Omental fat pad (tissue), 4 donors: ENCODE measurements at places on chromosomes 11 and 22.

GRCh38 chr11:104872393-104872792 lies 25.9 kb downstream of the CASP12 start:
- DNase-seq: no peak

DNA sequence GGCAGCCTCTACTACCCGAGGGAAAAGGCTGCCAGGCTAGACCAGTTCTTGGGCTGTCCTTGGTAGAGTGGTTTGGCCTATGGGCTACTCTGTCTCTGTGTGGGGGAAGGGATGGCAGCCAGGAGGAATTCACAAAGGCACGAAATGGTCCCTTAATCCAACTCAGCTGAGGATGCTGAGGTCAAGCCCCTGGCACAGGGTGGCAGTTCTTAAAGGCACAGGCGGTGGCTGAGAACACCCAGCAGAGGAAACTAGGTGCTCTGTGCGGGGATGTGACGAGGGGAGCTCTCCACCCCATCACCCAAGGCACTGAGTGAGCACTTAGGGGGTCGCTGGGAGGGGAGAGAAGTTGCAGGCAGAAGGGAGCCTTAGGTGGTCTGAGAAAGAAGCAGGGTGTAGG lies at the start of gene MFRP:
MFRP (minus strand) TSS at position 101 of the 400 bp plus-strand sequence. CDS start 192 bp downstream, outside the sequence.
- no peak for DNase-seq

DNA sequence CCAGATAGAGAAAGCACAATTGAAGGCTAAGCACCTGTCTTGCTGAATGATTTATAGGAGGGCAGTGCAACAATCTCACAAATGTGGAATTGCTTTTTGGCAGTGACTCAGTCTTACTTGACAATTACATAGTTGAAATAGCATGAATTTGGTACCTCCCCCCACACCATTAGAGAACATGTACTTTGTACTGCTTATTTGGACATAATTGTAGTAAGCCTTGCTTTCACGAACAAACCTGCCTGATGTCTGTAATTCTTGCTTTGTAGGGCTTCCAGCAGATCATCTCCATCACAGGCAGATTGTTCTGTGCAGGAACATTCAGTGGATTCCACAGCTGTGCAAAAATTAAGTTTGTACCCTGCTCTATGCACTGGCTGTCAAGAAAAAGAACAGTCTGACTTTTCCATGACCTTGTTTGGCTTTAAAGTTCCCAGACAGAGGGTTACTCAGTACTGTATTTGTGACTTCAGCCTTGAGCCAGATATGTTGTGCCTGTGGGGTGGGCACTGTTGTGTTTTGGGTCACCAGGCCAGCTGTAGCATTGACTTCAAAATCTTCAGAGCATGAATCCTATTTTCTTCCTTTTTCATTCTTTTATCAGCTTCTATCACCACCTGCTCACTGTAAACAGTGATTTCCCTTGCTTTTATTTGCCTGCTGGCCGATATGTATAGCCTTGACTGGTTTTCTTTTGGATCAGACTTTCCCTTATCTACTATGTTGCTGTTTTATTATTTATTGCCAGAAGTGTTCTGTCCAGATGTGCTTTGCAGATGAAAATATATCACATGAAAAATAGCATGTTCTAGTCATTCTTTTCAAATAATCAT lies 941.0 kb upstream of the CHORDC1 start:
- no peak for DNase-seq

DNA sequence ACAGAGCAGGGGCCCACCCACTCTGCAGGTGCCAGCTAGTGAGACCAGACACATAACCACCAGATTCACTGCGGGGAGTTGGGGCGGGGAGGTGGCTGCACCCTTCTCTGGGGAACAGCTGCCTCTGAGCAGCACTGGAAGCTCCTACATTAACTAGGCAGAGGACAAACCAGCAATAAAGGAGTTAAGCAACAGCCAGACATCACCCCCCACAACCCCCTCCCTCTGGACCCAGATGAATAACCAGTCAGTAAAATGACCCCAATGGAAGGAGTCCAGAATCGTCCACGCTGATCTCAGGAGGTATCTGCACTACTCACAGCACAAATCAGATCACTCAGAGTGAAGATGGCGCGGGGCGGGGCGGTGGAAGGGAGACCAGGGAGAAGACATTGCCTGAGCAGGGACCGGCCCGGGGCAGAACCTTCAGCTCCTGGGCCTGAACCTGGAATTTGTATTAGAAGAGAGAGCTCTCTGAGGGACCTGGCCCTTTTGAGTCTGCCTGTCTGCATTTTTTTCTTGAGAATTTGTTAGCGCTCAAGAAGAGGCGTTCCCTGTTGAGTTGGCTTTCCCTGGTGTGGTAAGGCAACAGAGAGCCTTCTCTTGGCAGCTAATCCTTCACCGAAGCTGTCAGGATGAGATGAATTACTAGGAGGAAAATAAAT lies 125.5 kb upstream of the NCAM1 start:
- DNase-seq: no peak

- no peak for DNase-seq
These were observed 4.2 kb downstream of the ELF5 start for GRCh38 chr11:34509336-34509876.

DNA sequence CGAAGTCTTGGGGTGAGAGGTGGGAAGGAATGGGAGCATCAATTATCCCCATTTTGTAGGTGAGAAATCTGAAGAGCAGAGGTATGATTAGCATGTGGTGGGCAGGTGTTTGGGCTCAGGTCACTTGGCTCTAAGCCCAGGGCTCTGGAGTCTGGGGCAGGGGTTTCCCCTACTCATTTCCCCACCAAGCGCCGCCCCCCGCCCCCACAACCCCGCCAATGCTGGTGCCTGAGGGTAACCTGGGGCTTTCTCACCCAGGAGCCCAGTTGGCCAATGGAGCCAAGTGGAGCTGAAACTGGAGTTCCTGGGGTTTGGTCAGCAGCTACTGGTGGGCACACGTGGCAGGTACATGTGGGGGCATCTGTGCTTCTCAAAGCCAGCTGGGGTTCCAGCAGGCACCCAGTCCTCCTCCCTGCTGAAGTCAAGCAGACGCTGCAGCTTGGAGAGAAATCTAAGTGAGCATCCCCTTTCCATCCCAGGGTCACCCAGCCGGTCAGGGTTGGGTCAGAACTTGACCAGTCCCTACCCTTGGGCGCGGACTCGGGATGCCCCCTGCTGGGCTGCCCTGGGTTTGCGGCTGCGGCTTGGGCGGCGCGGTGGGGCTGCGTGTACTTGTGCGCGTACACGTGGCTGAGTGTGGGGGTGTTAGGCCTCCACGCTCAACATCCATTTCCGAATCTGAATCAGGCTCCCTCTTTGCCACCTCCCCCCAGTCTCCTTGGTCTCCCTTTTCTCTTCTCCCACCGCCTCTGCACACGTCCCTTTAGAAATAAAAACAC lies 1.7 kb upstream of the CHRM1 start:
- DNase-seq: no peak
